Activated CD4-positive, alpha-beta T cell treated with anti-CD3 and anti-CD28 coated beads for 1 hour (primary cell): ENCODE measurements at places on chromosomes 12 and 14.

DNA sequence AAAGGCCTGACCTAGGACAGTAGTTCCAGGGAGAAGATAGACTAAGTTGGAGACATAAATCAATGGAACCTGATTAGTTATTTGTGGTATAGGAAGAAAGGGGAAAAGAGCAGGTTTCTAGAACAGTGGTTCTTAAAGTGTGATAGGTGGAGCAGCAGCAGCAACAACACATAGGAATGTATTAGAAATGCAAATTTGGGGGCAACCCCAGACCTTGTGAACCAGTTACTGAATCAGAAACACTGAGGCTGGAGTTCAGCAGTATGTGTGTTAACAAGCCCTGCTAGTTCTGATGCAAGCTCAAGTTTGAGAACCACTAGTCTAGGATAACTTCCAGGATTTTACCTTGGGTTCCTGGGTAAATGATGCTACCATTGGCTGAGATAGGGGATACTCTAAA lies 308.7 kb downstream of the EMP1 start:
- no peak for DNase-seq

DNA sequence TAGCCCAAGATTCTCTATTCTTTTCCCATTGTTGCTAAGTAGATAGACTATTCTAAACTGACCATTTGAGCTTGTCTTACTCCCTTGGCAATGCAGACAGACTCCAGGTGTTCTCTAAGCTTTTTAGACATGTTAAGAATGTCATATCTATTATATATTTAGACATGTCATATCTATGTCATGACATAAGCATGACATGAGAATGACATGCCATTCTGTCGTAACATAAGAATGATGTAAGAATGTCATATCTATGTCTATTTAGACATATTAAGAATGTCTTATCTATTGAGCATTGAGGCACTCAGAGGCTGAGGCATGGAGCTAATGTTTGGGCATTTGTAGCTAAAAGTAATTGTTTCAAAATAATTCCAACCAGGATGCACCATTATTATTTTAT lies 277.3 kb upstream of the ATP2B1 start:
- no peak for DNase-seq

GRCh38 chr12:11780521-11781101 lies 131.1 kb downstream of the ETV6 start:
- DNase-seq = no peak

DNA sequence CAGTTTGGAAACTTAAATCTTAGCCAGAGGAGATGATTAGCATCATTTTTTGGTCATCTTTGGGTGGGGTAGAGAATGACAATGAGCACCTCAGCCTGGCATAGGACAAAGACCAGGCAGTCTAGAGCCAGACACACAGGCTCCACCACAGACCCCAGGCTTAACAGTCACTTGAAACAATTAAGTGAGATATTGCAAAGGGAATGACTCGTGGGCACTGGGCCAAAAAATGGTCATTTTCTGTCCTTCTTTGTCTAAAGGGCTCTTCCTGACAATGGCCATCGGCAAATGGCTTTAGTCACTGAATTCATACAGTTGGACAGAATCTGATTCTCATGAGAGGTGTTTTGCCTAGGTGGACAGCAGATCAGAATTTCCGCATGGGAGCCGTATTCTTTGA lies 78.0 kb upstream of the DICER1 start:
- DNase-seq = no peak

DNA sequence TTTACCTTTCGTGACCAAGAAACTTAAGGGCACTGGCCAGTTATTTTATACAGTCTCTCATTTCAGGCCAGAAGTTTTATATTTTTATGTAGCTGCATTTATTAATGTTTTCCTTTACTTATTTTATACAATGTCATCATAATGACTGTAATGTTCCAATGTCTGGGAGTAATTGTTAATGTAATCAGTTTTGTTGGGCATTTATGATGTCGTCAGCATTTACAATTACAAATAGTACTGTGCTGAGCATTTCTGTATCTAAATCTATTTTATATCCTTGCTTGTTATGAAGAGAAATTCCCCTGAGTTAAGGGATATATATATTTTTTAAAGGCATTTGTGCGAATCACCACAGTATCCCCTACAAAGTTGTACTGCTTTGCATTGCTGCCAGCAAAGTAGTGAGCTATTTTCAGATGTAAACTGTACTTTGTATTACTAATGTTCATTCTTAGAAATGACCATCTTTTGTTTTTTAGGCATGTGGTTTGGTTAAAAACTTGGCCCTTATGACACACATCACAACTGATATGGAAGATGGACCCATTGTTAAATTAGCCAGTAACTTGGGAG lies 74.4 kb downstream of the POLR3B start:
- DNase-seq = no peak

- DNase-seq = no peak
These were observed 20.0 kb downstream of the C12orf76 start for GRCh38 chr12:110028323-110028722.

GRCh38 chr14:61103541-61104339 lies 122.7 kb downstream of the SLC38A6 start:
- DNase-seq = no peak

DNA sequence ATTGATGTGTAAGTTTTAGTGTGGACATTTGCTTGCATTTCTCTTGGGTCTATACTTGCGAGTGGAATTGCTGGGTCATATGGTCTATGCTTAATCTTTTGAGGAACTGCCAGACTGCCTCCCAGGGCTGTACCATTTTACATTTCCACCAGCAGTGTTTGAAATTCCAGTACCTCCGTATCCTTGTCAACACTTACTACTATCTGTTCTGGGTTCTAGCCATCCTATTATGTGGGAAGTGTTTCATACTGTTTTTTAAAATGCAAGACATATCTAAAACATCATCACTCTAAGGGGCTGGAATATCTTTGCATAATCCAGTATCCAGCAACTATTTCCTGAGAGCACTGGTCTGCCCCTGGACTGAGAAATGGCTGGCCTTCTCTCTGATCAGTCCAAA lies 80.2 kb upstream of the RIN3 start:
- no peak for DNase-seq

GRCh38 chr12:67519484-67520433 lies 128.8 kb upstream of the DYRK2 start:
- no peak for DNase-seq

- DNase-seq = no peak
These were observed 294.6 kb downstream of the PCNX1 start for GRCh38 chr14:71201840-71202239.
